D721Med (cell line): ENCODE measurements at places on chromosomes 16 and 17.

DNA sequence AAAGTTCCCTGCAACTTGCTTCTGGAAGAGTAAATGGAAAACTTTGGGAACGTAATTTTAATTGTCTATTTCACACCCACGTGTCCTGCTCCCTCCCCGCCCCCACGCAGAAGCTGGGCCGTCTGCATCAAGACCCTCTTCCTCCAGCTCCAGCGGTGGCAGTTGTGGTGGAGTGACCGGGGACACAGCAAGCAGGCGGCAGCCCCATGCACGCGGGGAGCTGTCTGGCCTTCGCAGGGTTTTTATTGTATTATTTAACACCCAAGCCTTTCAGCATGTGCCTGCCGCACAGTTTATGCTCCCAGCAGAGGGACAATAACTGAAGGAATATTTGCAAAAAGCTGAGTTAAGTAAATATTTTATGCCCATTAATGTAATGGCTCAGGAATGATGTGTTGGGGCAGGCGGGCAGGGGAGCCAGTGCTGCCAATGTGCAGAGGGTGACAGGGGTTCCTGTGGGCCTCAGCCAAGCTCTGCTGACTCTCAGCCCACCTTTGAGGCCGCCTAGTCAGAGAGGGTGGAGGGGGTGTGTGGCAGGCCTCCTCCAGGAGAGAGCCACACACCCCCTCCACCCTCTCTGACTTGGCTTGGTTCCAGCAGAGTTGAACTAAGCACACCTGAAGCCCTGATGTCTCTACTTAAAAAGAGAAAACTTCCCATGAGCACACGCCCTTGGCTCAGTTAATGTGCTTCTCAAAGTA is 32.4 kb upstream of the ENPP7 start:
- no peak for DNase-seq

DNA sequence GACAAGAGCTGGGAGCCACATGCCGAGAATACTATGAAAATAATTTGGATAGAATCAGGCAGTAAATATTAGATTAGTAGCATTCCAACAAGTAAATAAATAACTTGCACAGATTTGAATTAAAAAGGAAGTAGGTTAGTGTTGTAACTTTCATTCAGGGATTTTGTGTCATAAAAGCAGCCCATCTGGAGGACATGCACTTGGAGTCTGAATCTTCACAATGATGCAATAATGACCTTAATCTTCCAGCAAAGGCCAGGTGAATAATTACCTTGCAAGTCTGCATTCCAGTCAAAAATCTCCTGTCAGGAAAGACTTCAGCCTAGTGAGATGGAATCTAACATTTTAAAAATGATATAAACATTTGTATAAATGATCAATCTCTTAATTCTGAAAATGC is 518.1 kb downstream of the KCNJ2 start:
- DNase-seq = no peak

DNA sequence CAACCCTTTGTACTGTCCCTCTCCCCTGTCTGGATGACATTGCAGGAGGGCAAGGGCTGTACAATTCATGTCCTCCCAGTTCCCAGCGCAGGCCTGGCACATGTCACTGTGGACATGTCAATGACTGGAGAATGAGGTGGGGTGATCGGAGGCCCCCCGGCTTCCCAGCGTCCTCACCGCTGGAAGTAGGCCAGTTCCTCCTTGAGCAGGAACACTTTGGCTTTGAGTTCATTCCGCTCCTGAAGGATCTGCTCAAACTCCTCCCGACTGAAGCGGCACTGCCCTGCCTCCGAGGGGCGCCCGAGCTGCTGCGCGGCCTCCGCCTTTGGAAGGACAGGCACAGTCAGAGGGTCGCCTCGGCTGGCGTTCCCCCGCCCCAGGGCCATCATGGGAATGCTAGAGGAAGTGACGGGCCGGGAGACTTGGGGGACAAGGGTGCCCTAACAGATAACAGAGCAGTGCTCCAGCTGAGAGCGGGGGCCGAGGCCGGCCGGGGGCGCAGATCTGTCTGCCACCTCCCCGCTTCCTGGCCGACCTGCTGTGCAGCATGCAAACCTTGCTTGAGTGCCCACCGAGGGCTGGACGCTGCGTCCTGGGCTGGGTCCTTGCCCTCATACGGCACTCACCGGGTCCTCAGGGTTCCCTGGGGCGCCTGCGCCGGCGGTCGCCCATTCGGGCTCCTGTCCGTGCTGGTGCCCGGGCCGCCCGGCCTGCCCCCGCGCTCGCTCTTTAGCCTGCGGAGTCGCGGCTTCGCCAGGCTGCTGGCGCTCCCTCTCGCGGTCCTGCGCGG is 1.3 kb downstream of the RILP start:
- DNase-seq = no peak

DNA sequence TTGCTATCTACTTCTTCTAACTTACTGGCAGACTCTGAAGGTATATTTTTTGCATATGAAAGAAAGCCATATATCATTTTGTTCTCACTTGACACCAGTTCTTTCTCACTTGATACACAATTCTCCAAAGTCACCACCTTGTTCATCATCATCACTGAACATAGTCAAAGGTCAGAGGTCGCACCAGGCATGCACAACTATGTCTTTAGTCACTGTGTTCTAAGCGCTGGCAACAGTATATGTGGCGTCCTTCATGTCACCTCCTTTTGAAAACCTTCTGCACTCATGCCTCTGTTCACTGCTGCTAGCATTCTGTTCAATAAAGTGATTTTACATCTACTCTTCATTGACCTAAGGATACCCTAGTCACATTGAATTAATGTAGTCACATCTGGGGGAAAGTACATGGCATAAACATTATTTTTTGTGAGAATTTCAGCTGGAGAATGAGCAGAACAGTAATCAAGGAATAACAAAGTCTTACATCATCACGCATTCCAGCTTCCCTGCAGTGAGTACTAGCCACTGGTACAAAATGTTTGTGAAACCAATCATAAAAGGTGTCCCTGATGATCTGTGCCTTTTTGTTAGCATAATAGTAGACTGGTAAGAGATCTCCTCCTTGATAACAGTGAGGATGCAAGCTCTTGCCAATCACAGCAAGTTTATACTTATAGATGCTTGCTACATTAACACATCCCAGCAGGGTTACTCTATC is 20.5 kb upstream of the TBX4 start:
- no peak for DNase-seq

- no peak for DNase-seq
Observed at GRCh38 chr16:31382485-31383161, 10.5 kb upstream of the ITGAD start.

GRCh38 chr16:12362482-12363458 is 386.2 kb downstream of the SNX29 start:
- no peak for DNase-seq

DNA sequence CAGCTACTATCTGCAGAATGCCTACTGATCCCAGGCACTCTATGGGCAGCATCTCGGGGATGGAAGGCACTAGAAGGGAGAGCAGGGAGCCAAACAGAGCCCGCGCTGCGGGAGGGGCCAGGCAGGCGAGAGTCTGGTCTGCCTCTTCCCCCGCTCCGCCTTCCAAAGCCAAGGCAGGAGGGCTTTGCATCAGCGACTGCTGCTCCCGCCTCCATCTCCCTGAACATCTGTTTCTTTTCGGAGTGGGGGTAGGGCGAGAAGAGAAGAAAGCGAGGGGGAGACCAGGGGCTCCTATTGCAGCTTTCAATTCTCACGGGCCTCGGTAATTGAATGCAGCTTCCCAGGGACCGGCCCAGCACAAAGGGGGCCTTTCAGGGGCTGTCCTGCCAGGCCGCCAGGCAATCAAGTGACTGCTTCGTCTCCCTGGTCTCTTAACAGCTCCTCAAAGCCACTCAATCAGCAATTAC is 31.4 kb upstream of the CDC42EP4 start:
- peak; percentile 77 for DNase-seq

GRCh38 chr16:12811441-12812383 is 8.0 kb upstream of the CPPED1 start:
- DNase-seq = no peak

- no peak for DNase-seq
Observed at GRCh38 chr16:77993111-77993985, 29.0 kb upstream of the CLEC3A start.

DNA sequence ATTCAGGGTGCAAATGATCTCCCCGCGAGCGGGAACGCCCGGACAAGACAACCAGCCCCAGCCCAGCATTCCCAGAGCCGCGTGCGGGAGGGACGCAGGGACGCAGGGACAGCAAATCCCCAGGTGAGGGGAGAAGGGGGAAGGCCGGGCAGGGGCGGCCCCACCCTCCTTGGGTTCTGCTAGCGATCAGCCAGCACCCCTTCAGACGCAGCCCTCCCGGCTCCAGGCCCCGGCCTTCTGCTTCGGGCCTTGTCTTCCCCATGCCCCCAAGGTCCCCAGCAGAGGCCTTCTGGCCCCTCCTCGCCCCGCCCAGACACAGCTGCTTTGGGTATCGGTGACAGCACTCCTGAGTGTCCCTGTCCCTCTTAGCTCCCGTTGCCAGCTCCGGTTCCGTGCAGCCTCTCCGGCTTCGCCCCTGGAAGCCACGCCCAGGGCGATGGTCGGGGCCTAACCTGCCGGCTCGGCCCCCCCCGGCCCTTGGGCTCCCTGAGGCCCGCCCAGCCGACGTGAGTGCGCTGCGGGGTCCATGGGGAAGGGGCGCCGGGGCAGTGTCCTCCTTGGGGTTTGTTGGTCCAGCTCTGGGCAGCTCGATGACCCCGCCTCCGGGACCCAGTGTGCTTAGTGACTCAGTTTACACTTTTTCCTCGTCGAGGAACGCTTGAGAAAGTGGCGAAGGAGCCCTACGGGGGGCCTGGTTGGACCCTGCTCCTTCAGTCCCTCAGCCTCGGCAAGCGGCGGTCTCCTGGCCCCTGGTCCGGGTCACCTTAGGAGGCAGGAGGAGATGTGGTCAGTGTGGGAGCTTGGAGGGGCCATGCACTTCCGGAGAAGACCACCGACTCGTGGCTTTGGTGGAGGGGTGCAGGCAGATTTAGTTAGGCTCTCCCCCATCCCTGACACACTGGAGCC is 50.5 kb upstream of the AMZ2 start:
- peak; percentile 46 for DNase-seq

- no peak for DNase-seq
Observed at GRCh38 chr17:15464231-15464985, 3.0 kb downstream of the CDRT4 start.

GRCh38 chr16:17408955-17409441 is 61.8 kb downstream of the XYLT1 start:
- no peak for DNase-seq

- no peak for DNase-seq
Observed at GRCh38 chr16:83113317-83113716, 486.5 kb downstream of the CDH13 start.

GRCh38 chr17:66401364-66401763 is 99.0 kb downstream of the PRKCA start:
- DNase-seq = no peak

GRCh38 chr17:48513097-48513496 is 17.7 kb downstream of the HOXB1 start:
- DNase-seq = no peak
